ENCODE measurements at places on chromosomes 12 and 14. TPM values are rescaled to one million over a fixed set of nuclear protein-coding genes. Genes with fewer than 3 reads are reported as not detected.

DNA sequence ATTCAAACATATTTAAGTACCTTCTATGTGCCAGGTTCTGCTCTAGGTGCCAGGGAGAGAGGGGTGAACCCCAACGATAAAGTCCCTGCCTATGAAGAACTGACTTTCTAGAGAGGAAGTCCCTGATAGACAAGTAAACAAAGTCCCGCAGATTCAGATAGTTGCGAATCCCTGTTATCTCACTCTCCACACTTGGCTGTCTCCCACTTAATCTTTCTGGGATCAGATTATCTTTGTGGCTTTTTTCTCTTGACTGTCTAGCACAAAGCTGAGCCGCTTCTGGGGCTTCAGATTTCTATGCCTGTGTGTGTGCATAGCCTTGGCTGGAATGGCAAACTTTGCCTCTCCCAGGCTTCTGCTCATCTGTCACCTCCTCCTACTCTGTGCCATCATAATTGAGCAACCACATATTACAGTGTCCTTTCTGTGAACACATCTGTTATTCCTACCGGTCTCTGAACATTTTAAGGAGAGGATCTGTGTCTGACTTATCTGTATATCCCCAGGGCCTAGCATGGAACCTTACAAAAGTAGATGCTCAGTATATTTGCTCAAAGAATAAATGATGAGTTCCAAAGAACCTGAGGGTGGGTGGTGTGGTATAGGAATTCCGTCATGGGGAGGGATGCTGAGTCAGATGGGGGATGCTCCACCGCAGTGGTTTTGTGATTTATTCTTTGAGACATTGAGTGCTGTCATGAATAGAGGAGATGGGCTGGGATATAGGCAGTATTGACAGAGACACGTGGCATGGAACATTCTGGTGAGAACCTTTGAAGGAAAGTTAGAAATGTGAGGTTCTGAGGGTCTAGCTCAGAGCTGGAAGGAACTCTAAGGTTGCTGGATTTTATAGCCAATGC, 28.5 kb downstream of the RGS6 start:
- DNase-seq = no peak

DNA sequence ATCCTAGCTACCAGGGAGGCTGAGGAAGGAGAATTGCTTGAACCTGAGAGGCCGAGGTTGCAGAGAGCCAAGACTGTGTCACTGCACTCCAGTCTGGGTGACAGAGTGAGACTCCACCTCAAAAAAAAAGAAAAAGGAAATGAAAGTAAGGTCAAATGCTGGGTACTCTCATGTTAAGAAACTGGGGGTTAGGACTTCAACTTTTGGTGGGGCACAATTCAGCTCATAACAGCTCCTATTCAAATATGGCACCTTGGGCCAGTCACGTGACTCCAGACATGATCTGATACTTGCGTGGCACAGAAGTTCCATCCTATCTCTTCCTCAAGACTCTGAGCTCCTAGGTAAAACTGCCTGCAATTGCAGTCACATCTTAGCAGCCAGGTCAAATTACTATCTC, 142.7 kb downstream of the EGLN3 start:
- no peak for DNase-seq

- peak; percentile 77 for DNase-seq
Measured at GRCh38 chr14:104881369-104881979, 16.4 kb downstream of the CEP170B start.

GRCh38 chr12:107335802-107336570, 242.6 kb upstream of the CRY1 start:
- no peak for DNase-seq

The SCN8A gene
- total RNA-seq = 0.13 TPM

DNA sequence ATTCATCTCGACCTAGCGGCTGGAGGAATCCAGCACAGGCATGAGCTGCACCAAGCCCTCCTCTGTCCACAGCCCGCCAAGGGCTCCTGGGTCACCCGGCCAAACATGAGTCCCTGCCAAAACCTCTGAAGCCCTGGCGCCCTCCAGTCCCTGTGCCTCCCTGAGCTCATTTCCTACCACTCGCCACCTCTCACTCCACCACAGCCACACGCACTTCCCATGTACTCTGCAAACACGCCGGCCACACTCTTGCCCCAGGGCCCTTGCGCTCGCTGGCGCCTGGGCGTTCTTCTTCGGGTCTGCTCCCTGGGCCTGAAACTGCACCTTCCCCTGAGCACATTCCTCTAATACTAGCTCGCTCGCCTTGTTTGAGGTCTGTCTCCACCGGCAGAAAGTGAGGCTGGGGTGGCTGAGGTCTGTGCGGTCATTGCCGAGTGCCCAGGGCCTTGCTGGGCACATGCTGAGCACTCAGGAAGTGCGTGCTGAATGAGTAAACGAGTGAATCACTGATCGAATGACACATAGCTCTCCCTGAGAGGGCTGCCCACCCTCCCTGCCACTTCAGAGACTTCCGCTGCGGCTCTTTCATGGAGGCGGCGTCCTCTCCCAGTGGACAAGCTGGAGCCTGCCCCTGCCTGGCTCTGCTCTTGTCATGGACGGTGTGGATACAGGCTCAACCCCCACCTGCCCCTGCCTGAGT, 33.7 kb upstream of the DLK1 start:
- DNase-seq = no peak

DNA sequence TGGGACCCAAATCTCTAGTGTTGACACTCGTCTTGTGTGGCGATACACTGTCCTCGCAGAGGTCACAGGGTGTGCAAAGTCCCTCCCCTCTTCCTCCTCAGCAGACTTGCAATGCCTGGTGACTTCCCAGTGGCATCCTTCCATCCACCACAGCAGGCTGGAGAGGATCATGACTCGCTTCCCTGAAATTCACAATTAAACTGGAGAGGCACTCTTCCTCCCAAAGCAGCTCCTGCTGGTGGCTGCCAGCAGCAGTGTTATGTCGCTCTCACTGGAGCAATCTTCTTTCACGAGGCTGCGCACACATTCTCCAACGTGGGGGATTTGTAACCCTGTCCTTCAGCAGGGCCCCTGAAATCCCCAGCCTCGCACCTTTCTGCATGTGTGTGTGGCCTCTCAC, 145.2 kb upstream of the TMCC3 start:
- DNase-seq = peak; percentile 43

DNA sequence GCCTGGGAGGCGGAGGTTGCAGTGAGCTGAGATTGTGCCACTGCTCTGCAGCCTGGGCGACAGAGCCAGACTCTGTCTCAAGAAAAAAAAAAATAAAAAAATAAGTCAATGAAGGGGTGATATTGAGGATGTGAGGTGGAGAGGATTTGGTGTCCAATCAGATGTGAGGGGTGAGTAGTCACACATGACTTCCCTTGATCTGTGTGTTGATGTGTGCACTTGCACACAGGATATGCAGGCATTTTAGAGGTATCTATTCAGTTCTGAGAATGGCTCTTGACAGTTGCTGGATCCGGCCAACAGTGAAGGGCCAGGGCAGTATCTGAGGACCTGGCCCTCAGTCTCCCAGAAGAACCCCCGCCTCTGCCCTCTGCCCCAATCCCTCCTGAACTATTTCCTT, 7.8 kb upstream of the SP7 start:
- no peak for DNase-seq

- peak; percentile 17 for DNase-seq
Measured at GRCh38 chr12:132734206-132734605, 23.6 kb downstream of the PGAM5 start.

DNA sequence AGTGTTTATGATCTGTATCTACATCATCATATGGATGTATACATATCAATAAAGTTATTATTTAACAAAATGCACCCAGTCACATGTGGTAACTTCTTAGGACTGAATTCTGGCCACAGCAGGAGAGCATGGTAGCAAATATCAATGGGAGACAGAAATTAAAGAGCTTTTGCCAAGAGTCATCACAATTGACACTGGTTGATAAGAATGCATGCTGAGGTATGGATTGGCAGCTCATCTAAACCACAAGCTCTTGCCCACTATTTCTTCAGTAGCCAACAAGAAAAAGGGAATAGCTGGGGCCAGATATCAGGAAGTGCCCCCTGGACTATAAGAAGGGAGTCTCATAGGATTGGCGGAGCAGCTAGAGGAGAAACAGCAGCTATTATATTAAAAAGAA, 9.4 kb upstream of the PTGR2 start:
- DNase-seq = no peak

DNA sequence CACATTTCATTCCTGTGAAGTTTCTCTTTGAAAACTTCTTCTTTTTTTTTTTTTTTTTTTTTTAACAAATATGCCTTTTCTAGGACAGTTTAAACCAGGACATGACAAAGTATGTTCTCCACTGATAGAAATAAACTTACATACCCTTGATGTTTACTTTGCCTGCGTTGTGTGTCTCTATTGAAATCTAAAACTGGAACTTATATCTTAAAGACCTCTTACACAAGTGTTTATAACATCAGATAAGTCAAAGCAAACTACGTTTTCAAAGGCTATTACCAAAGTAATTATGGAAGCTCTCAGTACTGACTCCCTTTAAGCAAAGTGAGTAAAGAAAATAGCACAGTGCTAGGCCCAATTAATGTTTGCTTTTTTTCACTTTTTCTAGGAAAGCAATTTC, 30.6 kb upstream of the ISM2 start:
- no peak for DNase-seq

- no peak for DNase-seq
Measured at GRCh38 chr12:6279256-6279628, 31.2 kb upstream of the PLEKHG6 start.

The LYZ gene
- 39.9 TPM for total RNA-seq

DNA sequence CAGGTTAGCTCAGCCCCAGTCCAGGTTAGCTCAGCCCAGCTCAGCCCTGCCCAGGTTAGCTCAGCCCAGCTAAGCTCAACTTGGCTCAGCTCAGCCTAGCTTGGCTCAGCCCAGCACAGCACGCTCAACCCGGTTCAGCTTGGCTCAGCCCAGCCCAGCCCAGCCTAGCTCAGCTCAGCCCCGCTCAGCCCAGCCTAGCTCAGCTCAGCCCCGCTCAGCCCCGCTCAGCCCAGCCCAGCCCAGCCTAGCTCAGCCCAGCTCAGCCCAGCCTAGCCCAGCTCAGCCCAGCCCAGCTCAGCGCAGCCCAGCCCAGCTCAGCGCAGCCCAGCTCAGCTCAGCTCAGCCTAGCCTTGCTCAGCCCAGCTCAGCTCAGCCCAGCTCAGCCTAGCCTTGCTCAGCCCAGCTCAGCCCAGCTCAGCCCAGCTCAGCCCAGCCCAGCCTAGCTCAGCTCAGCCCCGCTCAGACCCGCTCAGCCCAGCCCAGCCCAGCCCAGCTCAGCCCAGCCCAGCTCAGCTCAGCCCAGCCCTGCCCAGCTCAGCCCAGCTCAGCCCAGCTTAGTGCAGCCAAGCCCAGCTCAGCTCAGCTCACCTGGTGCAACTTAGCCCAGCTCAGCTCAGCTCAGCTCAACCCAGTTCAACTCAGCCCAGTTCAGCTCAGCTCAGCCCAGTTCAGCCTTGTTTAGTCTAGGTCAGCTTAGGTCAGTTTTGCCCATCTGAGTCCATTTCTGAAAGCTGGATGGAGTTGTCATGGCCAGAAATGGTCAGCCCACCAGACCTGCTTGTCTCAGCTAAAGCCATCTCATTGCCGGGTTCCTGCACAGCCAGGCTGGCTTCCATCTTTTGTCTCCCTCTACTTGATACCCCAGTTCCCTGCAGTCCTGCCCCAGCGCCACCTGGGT, 333.6 kb downstream of the TMEM121 start:
- peak; percentile 25 for DNase-seq

The IFI27L2 gene
- total RNA-seq = 50.1 TPM

DNA sequence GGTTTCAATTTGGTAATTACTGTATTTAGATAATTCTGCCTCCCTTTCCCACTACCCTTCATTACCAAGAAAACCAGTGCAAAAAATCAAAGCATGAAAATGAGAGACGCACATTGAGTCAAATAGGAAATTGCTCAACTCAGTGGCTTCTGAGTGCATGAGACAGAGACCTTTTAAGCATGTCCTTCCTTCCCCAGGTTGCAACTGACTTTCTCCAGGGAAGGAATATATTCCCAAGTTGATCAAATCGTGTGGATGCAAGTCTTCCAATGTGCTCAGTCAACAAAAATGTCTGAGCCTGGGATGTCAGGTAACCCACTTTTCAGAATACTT, 12.9 kb downstream of the BMP4 start:
- no peak for DNase-seq

DNA sequence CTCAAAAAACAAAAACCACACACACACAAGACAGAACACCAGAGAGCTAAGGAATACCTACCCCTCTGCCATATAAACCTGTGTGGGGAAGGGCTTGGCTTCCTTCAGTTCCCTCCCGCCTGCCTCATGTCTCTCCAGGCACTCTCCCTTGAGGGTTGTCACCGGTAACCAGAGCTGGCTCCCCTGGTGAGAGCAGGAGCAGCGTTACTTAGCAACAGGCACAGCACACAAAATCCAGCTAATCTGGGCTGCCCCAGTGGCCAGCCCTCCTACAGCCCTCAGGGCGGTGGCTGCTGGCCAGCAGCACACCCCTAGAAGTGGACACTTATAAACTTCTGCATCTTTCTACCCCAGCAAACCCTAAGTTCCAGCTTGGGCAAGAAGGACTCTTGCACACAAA, 21.6 kb upstream of the NR4A1 start:
- no peak for DNase-seq

- peak; percentile 61 for DNase-seq
Measured at GRCh38 chr12:72273851-72274351, 1.7 kb downstream of the TRHDE start.

The PRR4 gene
- total RNA-seq = 1.1 TPM

DNA sequence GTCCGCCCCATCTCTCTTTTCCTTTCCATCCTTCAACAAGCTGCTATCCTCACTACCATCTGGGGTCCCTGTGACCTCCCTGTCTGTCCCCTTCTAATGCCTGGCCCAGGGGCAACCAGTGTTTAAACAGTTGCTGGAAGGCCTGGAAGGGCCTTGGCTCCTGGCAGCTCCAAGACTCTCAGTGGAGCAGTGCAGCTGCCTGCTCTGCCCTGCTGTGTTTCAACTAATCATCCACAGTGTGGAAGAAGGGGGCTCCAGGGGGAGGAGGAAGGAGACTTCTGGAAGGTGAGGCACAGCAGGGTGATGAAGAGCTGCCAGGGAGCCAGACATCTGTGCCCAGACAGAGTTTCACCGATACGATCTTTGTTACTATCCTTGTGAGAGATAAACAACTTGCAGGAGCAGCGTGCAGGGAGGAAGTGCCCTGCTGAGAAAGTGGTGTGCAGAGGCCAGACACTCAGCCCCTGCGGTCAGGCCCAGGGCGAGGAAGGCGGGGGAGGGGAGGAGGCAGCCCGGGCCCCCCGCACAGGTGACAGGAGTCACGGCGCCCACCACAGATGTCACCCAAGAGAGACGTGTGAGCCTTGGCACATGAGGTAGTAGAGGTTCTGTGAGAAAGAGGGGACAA, 1061.8 kb downstream of the BCL11B start:
- no peak for DNase-seq

DNA sequence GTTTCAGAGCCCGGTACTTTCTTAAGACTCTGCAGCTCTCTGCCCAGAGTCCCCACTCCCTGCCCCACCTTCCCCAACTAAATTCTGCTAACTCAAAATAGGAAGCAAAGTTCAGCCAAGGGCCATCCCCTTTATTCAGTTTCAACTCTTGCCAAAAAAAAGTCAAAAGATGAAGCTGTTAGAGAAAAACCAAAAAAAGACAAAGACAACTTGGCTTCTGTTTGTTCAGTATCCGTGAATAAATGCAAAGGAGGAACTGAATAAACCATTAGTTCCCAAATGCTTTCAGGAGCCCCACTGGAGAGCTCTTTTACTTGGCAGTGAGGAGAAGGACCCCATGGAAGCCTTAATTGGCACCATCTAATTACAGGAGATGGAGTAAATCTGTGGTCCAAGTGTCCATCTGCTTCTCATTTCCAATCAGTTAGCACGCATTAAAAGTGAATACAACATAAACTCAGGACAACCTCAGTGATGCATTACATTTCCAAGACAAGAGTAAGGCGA, 155.4 kb upstream of the GZMB start:
- DNase-seq = no peak

The PTCSC3 gene
- not detected for total RNA-seq

Data from Right ventricle myocardium superior (tissue), 1 donor.